Psoas muscle (tissue), 8 donors: ENCODE measurements at places on chromosomes 7 and 10. TPM values are rescaled to one million over a fixed set of nuclear protein-coding genes. Genes with fewer than 3 reads are reported as not detected.

DNA sequence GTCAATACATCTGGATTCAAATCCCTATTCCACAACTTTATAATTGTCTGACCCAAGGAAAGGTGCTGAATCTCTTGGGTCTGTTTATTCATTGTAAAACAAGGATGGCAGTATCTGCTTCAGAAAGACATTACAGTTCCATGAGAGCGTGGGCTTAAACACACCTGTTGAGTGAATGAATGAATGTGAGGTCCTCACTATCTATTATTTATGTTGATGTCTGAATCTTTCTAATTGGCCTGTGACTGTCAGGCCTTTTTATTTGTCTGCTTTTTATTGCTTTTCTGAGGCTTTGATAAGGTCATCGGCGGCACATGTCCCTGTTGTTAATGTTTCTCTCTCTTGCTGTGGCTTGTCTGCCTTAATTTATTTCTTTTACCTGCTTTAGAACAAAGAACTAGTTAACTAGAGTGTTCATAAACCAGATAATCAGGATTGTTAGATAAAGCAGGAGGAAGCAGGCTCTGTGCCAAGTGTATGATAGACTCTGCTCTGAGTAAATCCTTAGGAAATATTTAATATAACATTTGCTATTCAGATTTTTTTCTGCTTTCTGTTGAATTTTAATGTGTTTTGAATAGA, 42.3 kb upstream of the CYCS start:
- no peak for DNase-seq

- DNase-seq = no peak
Observed at GRCh38 chr10:69179089-69179742, 818 bp upstream of the SUPV3L1 start.

MKI67 gene
- 0.07 TPM for polyA plus RNA-seq

DNA sequence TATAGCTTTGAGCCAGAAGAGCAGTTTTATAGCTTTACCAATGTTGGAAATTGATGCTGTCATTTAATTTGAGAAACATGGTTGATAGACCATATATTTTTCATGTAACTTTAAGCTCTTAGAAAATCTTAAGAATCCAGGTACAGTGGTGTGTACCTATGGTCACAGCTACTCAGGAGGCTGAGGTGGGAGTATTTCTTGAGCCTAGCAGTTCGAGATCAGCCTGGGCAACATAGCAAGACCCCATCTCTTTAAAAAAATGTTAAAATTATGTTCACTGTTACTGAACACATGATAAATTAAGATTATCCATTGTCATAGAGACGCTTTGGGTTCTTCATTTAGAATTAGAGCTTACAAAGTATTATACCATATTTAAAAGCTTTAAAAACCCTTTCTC, 18.2 kb downstream of the REEP3 start:
- DNase-seq = no peak

DNA sequence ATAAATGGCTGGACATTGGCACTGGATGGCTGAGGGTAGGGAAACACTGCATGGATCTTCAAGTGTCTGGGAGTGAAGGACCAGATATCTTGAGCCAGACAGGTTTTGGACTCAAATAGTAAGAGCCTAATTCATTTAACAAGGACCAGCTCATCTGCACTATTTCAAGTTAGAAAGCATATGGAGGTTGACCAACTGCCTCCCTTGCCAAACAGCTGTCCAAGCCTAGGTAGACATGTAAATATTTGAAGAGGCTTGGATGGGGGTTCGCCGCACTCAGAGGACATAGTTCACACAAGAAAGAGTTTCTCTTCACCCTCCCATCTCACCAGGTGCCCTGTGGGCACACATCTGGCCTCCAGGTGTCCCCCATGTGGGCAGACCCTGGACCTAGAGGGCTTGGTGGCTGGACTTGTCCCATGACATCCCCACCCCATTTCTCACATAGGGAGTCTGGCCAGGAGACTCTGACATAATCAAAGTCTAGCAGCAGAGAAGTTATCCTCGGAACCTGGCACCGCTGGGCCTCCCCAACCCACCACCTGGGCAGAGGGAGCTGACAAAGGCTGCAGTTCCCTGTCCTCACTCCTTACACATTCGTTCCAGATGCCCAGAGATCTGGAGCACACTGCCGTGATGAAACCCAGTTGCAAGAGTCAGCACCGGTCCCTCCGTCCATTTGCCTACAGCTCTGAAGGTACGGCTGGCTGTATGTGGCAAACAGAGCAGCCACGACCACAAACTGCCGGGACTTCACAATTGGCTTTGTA, 116.9 kb upstream of the GDF10 start:
- DNase-seq = no peak

PON2 gene
- 11.3 TPM for polyA plus RNA-seq

DNA sequence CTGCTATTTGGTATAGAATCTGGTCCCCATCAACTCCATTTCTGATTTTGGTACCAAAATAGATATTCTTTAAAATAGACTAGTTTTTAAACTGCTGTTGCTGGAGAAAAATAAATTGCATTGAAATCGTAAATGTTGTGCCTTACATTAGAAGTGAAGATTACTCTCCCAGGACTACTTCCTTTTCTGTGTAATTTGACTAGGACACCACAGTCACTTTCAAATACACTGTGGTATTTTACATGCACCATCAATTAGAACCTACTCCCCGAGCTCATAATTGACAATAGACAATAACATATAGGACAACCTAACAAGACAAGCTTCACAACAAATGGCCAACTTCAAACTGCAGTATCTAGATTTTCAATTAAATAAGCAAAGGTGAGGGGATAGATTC, 211.5 kb downstream of the DGKB start:
- no peak for DNase-seq

DNA sequence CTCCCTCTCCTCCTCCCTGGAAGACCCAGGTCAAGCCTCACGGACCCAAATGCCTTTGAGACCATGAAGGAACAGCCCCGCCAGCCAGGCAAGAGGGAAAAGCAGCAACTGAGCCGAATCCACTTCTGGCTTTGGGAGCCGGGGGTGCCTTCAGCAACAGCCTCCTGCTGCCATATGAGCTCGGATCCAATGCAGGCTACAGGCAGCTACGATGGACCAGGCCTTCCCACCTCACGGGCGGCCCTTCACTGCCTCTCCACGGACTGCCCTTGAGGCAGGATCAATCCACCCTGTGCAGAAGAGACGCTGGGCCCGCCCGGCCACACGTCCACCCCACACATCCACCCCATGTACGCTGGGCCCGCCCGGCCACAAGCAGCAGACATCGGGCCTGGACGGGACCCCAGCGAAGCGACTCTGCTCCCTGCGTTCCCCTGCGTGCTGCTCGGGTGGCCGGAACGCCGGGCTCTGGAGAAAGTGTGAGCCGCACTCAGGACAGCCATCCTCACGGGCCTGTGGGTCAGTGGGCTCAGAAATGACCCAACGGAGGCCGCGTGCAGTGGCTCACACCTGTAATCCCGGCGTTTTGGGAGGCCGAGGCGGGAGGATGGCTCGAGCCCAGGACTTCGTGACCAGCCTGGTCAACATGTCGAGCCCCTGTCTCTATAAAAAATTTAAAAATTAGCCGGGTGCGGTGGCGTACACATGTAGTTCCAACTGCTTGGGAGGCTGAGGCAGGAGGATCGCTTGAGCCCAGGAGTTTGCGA, 82.0 kb downstream of the FOXL3 start:
- DNase-seq = peak; percentile 11

HGF gene
- polyA plus RNA-seq = 0.38 TPM

- DNase-seq = no peak
Observed at GRCh38 chr7:29488977-29489376, 74.7 kb upstream of the PRR15 start.

NT5C2 gene
- polyA plus RNA-seq = 17.8 TPM
